ENCODE measurements at places on chromosomes 12 and 14. TPM values are rescaled to one million over a fixed set of nuclear protein-coding genes. Genes with fewer than 3 reads are reported as not detected.

The TGM1 gene
- 0.89 TPM for total RNA-seq

The PTHLH gene
- total RNA-seq = 2.6 TPM

The CLEC14A gene
- total RNA-seq = 0.49 TPM

The CLEC4D gene
- not detected for total RNA-seq

The CCDC77 gene
- total RNA-seq = 5.2 TPM

The TEX52 gene
- total RNA-seq = not detected
